ENCODE measurements at places on chromosomes 16 and 17.

- DNase-seq: no peak
Measured at GRCh38 chr16:67910158-67910557, 17.1 kb downstream of the PSKH1 start.

GRCh38 chr17:72603420-72604242 lies 482.8 kb downstream of the SOX9 start:
- DNase-seq: no peak

DNA sequence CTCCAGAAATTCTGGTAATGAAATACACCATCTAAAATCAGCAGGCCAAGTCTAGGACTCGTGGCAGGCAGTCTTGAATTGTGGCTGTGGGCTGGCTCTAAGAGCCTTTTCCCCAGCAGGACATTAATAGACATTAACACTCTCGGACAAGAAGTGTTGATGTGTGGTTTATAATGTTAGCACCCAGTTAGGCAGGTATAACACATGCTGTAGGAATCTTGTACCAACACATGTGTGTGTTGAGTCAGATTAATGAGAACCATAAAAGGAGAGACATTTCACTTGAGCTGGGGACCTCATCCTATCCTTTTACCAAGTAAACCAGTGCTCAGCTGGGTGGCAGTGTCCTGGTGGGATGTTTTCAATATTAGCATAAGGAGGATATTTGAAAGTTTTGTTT lies 264.5 kb downstream of the FTO start:
- no peak for DNase-seq

GRCh38 chr16:10756574-10756973 lies 12.9 kb downstream of the NUBP1 start:
- DNase-seq: no peak

DNA sequence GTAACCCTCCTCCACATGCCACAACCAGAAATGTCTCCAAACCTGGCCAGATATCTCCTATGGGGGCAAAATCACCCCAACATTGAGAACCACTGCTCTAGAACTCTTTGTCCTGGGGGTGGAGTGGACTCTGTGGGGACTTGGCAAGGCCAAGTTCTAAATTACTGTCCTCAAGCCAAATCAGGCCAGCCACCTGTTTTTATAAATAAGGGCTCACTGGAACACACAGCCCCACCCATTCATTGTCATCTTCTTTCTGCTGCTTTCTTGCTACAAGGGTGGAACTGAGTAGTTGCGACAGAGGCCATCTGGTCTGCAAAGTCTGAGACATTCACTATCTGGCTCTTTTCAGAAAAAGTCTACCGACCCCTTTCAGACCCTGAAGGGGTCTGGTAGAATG lies 26.8 kb upstream of the TMEM220 start:
- no peak for DNase-seq

DNA sequence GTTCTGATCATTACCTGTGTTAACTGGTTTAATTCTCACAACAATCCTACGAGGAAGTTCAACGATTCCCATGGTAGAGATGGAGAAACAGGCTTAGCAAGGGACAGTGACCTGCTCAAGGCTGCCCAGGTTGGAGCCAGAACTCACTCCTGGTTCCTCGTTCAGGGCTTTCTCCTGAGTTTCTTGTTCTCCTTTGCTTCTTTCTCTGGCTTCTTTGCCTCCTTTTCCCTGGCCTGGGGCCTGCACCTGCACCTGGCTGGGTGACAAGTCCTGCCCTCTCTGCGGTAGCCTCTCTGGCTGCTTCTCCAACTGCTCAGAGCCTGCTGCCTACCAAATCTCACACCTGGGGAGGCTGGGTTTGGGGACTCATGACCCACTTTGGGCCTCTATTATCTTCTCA lies 2.8 kb downstream of the CCL22 start:
- peak; percentile 70 for DNase-seq

DNA sequence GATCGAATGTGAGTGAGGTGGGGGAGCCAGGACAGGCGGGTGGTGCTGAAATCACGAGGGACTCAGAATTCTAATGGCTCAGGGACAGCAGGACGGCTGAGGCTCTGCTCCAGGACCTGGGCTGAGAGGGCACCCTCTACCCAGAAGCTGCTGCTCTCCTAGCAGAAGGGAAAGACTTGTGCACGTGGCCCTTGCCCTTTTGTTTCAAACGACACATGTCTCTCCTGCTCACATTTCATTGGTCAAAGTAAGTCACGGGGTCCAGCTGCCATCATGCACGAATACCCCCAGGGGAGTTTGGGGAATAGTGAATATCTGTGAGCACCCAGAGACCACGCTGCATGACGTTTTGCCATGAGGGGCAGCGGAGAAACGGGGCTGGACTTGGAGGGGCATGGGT lies 73.2 kb downstream of the RTN4RL1 start:
- no peak for DNase-seq

- no peak for DNase-seq
Measured at GRCh38 chr17:80145076-80146075, 1.6 kb downstream of the EIF4A3 start.

DNA sequence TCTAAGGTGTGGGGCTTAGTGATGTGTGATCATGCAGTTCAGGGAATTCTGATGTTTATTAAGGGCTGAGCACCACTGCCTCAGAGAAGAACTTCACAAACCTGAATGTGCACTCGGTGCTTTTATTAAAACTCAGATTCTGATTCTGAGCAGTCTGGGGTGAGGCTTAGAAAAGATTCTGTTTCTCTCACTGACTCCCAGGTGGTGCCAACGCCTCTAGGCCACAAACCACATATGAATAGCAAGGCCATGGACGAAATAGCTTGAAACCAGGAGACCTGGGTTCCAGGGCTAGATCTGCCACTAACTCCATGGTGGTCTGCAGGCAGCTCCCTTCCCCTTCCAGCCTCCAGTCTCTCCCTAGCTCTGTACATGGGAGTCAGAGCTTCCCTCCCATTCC lies 169.1 kb downstream of the HS3ST3B1 start:
- DNase-seq: no peak

DNA sequence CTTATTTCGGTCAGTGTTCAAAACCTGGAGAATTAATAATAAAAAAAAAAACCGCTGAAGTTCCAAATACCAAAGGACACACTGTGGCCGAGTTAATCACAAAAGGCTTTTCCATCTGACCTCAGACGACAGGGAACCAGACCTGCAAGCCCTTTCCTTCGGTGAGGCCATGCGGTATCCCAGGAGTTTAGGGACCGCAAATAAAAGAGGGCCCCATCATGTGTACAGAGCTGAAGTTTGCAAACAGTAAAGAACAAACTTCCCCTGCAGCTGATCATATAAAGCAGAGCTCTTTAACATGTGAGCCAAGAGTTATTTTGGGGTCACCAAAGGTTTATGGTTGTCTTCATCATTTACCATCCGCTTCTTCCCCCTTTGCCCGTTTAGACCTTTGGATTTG lies 33.0 kb upstream of the FOXJ1 start:
- DNase-seq: no peak

- DNase-seq: no peak
Measured at GRCh38 chr17:55117164-55117563, 147.6 kb upstream of the HLF start.

DNA sequence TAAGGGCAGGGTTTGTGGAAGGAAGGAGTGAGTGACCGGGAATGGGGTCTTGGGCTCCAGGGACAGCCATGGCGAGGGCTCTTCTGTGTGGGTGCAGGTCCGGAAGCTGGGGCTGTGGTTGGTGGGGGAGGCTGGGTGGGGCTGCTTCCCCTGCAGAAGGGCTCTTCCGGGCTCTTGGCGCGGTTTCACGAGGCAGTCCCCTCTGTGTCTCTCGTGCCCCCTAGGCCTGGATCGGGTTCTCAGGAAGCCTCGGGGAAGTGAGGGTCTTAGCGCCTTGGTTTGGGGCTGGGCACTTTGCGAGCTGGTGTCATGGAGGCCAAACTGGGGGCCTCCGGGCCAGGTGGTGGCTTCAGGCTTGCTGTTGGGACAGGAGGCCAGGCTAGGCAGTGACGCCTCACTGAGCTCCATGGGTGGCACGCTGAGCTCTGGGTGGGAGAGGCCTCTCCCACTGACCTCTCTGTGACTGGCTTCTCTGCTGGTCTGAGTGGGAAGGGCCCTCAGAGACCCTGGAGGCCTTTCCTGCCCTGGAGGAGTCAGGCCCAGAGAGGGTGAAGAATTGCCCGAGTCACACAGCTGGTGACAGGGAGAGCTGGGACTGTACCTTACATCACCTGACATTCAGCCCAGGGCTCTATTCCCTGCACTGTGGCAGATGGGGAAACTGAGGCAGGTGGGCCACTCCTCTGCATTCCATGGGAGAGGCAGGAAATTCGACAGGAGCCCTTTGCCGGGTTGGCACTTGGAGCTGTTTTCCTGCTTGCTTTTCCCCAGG lies 8.2 kb downstream of the ADCY7 start:
- DNase-seq: peak; percentile 6

DNA sequence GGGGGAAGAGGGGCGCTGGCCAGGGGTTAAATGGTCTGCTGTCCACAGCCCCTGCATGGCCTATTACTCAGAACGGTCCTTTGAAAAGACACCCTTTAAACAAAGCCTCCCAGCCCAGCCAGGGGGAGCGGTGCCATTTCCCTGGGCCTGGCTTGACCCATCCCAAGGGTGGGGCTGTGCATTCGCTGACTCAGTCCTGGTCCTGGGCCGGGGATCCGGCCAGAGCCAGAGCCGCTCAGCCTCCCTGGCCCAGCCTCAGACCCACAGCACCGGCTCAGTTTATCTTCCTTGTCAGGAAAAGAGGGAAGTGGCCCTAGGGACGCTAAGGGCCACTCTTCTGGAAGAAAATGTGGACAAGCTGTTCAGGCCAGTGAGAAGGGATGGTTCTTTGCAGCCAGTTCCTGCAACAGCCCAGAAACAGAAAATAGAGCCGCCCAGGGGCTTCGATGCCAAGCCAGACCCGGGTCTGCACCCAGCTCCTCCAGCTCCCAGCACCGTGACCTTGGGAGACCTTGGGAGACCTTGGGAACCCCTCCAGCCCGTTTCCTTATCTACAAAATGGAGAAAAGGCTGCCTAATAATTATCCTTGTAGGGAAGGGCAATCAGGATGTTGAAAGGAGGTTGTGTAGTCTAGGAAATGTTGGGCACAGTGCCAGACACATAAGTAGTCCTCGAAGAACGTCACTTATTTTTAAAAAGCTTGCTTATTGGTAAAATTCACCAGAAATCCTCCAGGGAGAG lies 82.5 kb downstream of the ZDHHC7 start:
- no peak for DNase-seq

GRCh38 chr17:7471729-7472128 lies 7.7 kb downstream of the ZBTB4 start:
- DNase-seq: no peak

DNA sequence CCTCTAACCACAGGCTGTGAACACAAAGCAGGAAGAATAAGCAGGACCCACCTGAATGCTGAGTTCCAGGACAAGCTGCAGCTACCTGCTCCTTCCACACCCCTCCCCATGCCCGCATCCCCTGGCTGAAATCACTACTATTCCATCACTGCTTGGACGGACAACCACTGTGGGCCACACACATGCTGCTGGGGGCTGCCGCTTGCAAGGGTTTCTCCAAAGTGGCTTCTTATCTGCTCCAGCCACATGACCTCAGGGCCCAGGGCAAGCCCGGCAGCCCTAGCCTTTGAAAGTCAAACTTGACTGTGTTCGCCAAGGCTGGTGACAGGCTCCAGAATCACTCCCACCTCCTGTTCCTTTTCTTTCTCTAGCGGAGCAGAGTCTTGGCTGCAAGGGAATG lies 18.4 kb downstream of the FA2H start:
- no peak for DNase-seq

DNA sequence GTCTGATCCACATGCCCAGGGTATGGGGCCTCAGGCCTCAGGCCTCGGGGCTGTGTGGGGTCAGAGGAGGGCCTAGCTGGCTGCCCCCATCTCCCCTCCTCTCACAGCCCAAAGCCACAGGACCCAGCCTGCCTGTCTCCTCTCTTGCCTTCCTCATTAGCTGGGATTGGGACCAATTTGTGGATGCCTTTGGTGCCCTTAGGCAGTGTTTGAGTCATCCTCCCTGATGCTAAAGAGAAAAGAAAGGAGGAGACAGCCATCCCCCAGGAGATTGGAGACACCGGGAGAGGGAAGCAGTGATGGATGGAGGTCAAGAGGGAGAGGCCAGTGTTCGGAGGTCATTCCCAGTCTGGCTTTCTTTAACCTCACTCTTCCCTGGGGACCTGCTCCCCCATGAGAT lies 23.3 kb upstream of the NOG start:
- DNase-seq: no peak

- DNase-seq: no peak
Measured at GRCh38 chr16:87150262-87150661, 166.9 kb downstream of the C16orf95 start.

DNA sequence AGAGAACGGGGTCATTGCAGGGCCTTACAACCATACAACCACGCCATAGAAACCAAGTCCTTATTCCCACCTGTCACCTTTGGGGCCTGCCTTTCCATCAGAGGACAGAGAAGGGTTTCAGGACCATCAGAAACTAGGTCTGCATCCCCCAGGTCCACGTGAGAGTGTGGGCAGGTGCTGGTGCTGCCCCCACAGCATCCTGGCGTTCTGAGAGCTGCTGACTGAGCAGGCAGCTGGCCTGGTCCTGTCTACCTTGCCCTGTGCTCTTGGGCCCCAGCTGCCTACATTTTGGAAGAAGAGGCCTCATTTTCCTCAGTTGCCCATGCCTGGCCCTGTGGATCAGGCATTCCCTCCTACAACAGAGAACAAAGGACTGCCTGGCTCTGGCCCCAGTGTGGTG lies 21.6 kb downstream of the ZNF276 start:
- DNase-seq: no peak

- no peak for DNase-seq
Measured at GRCh38 chr16:17331071-17331607, 139.6 kb downstream of the XYLT1 start.

DNA sequence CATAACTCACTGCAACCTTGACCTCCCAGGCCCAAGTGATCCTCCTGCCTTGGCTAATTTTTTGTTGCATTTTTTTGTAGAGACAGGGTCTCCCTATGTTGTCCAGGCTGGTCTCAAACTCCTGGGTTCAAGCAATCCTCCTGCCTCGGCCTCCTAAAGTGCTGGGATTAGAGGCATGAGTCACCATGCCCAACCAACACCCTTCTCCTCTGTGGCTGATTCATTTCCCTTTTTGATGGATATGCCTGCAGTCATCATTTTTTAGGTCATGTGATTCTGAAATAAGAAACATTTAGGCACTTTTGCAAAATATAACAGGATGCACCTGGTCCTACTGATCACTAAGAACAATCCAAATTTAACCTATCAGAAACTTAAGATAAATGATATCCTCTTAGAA lies 44.0 kb upstream of the YPEL2 start:
- no peak for DNase-seq
